ENCODE measurements at places on chromosomes 5 and 9.

- DNase-seq, result no peak
These were observed 33.2 kb downstream of the DIAPH1 start for GRCh38 chr5:141585594-141585993.

- no peak for DNase-seq
These were observed 41.9 kb downstream of the SLC22A5 start for GRCh38 chr5:132411304-132412013.

DNA sequence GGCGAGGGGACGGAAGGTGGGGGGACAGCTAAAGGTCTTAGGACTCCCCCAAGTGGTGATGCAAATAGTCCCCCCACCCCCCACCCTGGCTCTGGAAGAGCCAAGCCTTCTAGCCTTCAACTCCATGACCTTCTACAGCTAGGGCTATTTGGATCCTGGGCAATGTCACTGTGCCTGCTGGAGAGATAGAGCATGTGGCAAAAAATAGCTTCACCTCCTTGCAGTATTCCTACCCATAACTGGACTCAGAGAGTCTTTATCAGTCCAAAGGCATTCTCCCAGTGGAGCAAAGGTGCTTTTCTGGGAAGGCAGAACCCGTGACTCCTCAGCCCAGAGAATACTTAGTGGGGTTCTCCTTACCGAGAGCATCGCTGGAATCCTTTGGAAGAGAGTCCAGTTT is 48.9 kb upstream of the PPARGC1B start:
- no peak for DNase-seq

DNA sequence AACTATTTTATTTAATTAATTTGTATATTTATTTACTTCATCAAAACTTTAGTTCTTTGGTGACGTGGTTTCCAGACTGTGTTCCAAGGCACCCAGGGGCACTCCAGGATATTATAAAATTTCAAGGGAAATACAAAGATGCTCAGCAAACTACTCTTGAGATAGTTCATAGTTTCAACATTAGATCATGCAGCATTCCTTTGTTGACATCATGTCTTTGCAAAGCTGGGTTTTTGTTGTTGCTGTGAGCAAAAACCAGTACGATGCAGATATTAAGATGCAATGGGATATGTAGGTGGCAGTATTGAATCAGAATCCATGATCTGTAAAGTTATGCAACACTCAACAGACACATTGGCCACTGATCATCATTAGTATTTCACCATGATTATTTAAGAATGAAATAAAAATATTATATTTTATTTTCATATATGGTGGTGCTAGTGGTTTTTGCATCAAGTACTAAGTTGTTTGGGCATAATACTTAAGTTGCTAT is 219.7 kb downstream of the ADCY2 start:
- no peak for DNase-seq

DNA sequence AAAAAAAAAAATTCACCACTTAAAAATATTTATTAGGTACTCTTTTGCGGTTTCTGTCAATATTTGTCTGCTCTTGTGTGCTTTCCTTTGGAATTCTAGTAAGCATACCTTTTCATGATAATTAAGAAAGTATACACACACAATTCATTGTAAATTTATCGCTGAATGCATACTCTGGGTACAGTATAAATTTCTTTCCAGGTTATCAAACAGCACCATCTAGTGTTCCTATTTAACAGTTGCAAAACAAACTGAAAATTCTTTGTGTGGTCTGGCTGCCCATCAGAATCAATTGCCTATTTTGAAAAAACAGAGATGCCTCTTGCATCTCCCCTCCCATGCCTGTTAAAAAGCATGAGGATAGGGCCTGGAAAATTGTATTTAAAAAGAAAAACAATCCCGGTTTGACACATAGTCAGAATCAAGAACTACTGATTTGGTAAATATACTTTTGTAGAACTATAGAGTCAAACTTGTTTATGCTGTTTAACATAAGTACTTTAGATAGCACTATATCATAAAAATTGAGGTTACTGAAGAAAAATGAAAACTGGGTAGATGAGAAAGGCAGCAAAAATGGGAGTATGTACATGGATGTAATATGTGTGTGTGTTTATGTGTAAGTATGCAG is 16.2 kb downstream of the PGGT1B start:
- DNase-seq, result no peak

DNA sequence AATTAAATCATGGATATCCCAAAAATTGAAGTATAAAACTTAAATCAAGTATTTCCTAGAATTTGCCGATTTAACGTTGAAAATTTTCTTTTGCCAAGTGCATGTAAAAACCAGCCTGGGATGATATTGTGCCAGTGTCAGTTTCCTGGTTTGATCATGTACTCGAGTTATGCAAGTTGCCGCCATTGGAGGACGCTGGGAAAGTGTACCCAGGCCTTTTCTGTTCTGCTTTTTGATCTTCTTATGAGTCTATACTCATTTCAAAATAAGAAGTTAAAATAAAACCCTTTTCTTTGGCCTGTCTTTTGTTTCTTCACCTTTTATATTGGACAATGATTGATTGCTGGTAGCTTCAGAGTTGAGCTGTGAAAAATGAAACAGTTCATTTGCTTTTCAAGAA is 93.1 kb upstream of the NFIL3 start:
- no peak for DNase-seq

GRCh38 chr9:14797435-14797834 is 74.9 kb upstream of the CER1 start:
- no peak for DNase-seq

DNA sequence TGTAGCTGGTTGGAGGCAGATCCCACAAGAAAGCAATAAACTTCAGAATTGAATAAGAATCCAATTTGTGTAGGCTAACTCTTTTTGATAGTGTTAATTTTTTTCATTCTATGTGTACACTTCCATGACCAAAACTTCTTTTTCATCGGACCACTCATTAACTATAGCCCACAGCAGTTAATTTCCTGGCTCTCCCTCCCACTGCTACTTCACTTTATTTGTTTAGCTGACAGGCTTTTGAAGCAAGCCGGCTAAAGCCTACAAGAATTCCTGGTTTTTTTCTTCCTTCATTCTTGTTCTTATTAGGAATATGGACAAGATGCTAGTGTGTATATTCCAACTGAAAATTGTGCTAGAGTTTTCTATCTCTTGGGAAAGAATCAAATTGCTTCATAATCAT is 329.2 kb upstream of the CCNH start:
- DNase-seq, result no peak

DNA sequence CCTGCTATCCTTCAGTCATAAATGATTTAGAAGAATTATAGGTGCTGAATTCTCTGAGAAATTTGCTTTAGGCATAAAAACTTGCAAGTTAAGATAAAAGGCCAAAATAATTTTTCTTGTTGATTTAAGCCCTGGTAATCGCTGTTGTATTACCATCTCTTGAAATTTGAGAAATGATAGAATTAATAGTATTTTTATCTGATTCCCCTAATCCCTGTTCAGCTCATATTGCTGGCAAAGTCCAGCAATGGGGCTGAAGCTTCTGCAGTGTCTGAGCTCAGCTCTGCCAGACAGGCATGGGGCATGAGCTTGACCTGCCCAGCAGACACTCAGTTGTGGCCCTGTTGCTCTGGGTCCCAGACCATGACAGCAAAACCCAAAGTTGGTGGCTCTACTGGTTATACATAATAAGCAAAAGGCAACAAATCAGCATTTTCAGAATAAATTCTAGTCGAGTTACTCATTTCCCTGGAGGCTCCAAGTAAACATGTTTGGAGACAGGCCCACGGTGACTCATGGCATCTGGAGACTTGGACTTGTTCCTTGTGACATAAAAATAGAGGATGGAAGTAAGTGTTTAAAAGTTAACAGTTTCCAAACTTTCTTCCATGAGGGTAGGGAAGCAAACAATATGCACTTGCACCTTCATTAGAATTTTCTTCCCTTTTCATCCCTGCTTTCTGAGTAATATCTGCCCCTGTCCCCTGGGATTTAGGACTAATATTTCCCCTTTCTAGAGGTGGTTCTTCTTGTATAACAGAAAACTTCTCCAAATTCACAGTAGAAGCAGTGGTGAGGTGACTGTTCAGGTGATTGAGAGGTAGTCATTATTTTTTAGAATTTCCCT is 60.2 kb upstream of the SLC2A8 start:
- no peak for DNase-seq

DNA sequence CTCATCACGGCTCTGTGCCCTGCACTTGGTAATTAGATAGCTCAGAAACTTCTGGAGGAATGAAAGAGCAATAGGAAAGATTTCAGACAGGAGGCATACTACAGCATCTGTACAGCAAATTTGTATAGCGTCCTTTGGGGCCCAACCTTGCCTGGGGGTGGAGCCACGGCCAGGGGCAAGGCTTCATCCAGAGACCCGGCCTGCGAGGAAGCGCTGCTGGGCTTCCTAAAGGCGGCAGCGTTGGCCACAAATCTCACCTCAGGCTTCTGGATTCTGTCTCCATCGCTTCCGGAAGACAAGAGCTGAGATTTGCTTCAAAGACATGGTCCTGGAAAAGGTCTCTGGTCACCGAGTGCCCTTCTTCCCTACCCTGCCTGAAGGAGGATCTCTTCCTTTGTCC is 12.2 kb upstream of the SPATA31D1 start:
- DNase-seq, result no peak

GRCh38 chr9:28841775-28842174 is 1268.5 kb upstream of the C9orf72 start:
- DNase-seq, result no peak

GRCh38 chr5:173420108-173420507 is 91.9 kb upstream of the STC2 start:
- DNase-seq, result no peak

GRCh38 chr5:88298425-88298824 is 29.8 kb upstream of the TMEM161B start:
- DNase-seq, result no peak

DNA sequence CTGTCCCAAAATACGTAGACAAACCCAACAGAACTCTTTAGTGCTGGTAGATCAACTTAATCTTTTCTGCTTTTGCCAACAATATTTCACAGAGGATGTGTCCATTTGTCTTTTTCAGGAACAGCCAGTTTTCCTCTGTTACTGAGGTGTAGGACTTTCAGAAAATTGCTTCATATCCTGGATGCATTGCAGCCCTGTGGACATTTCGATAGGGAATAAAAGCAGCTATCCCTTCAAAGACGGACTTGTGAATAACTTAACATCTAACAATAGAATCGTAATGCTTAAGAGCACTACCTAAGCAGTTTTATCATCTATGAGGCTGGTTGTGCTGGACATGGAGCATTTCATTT is 59.7 kb downstream of the PCSK1 start:
- no peak for DNase-seq

GRCh38 chr9:6909181-6909580 is 151.4 kb downstream of the KDM4C start:
- DNase-seq, result no peak

GRCh38 chr5:132916086-132916485 is 42.6 kb downstream of the LEAP2 start:
- no peak for DNase-seq

- no peak for DNase-seq
These were observed 504 bp upstream of the ZNF618 start for GRCh38 chr9:113875459-113876150.

DNA sequence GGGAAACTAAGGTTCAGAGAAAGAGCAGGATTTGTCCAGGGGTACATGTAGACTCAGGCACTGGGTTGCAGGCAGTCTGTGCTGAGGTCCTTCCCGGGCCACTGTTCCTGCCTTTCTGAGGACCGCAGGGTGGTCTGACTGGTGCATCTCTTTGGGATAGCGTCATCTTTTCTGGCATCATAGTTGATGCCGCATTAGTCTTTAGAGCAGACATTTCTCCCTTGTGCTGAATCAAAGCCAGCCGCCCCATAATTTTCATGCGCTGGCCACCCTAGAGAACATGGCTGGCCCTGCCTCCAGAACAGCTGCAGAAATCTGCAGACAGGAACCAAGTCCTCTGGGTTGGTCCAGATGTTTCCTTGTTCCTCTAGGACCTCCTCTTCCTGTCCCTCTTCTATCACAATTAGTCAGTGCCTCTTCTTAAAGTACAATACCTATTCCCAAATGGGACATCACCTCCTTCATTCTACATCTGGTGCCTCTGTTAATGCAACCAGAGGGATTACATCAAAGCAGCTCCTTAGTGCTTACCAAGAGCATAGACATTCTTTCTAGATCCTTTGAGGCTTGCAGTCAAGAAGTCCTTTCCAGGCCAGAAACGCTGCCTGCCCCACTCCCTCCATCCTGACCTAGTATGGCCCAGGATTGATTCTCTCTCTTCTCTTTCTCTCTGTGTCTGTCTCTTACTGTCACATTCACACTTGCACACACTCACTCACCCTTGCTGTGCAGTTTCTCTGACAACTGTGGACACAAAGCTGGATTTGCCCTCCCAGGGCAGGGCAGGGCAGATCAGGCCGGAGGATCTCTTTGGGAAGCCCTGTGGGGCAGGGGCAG is 42.0 kb upstream of the ORM1 start:
- no peak for DNase-seq

DNA sequence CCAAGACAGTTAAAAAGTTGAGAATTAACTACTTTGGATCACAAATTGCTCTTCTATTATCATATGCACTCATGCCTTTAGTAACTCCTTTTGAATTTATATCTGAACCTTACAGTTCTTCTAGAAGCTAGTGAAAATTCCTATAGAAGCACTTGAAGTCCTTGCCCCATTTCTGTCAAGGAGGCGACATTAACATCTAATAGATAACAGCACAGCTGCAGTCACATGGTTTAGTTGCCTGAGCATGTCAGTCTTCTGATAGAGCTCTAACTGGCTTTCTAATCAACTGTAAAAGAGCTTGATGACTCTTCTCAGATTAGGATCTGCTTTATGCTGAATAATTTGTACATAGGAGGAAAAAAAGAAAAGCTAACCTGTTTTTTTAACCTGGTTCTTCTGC is 9.0 kb downstream of the RFESD start:
- no peak for DNase-seq

DNA sequence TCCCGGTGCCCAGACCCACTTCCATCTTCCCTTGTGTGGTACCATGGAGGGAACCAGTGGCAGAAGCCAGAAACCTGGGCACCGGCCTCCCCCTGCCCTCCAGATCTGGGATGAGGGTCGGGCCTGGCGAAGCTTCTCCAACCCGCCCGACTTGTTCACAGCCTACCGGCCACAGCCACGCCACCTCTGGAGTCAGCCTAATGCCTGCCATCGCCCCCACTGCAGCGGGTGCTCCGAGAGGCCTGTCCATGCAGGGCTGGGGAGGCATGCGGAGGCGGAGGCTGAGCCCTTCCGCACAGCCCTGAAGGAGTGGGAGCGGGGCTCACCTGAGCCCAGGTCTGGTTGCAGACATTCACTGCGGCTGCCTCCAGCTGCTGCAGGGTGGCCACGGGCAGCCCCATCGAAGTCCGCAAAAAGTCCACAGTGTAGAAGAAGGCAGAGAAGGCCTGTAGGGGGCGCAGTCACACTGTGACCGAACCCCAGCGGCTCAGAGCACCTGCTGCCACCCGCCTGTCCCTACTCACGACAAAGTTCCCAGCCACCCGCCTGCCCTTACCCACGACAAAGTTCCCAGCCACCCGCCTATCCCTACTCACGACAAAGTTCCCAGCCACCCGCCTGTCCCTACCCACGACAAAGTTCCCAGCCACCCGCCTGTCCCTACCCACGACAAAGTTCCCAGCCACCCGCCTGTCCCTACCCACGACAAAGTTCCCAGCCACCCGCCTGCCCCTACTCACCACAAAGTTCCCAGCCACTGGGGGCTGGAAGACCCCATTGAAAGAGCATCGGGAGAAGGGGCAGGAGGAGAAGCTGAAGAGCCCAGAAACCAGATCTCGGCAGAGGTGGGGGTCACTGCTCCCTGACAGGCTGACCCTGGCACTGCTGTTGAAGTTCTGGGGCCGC is 3.8 kb upstream of the NPDC1 start:
- peak; percentile 46 for DNase-seq
